ENCODE measurements at places on chromosomes 5 and 9. TPM values are rescaled to one million over a fixed set of nuclear protein-coding genes. Genes with fewer than 3 reads are reported as not detected.

Gene TRIM7
- total RNA-seq, result 16.3 TPM

Gene DDX41
- total RNA-seq, result 60.7 TPM

Gene FBP2
- total RNA-seq, result not detected

Gene SH3TC2
- 57.8 TPM for total RNA-seq

Gene EIF4E1B
- not detected for total RNA-seq

Gene PLAC8L1
- not detected for total RNA-seq

Gene TSSK1B
- 1.4 TPM for total RNA-seq

Gene MEIKIN
- not detected for total RNA-seq

Gene C5
- total RNA-seq, result 1.6 TPM

Gene SH3GL2
- under 0.01 TPM for total RNA-seq

Gene ADCY2
- total RNA-seq, result not detected

Gene LMBRD2
- total RNA-seq, result 20.5 TPM

Gene HAVCR1
- not detected for total RNA-seq

Gene IFNA2
- not detected for total RNA-seq

Gene AQP7
- not detected for total RNA-seq

Gene MRPS27
- total RNA-seq, result 74.5 TPM

Gene ADAMTS6
- total RNA-seq, result 67.4 TPM

Gene OGN
- total RNA-seq, result not detected

Gene AFAP1L1
- 19.0 TPM for total RNA-seq

Gene SPATA31A1
- total RNA-seq, result not detected

Gene FAM221B
- not detected for total RNA-seq

Gene NUP155
- 36.4 TPM for total RNA-seq

Gene ZNF366
- total RNA-seq, result not detected

Gene ERCC8
- total RNA-seq, result 14.2 TPM

Gene PCDHB8
- 0.17 TPM for total RNA-seq

Gene OLFM1
- total RNA-seq, result 0.33 TPM

Gene RAB24
- total RNA-seq, result 21.4 TPM

Gene LECT2
- not detected for total RNA-seq

Gene MARCHF11
- total RNA-seq, result not detected

Gene TTF1
- total RNA-seq, result 11.4 TPM

Gene PDGFRB
- 1.5 TPM for total RNA-seq

Gene CDH10
- 0.17 TPM for total RNA-seq

Gene FOXI1
- not detected for total RNA-seq

Gene SPTLC1
- 152 TPM for total RNA-seq

Gene OTULINL
- total RNA-seq, result 5.1 TPM

Gene SNCAIP
- not detected for total RNA-seq

Gene ADGRD2
- 0.50 TPM for total RNA-seq

Gene FSD1L
- 10.8 TPM for total RNA-seq

Gene CXCL14
- 3.9 TPM for total RNA-seq

Gene NTNG2
- total RNA-seq, result 1.0 TPM

Gene CHSY3
- total RNA-seq, result 1.7 TPM

Gene NEUROG1
- not detected for total RNA-seq

Gene CDH12
- not detected for total RNA-seq

Gene BAAT
- not detected for total RNA-seq

Gene TAS2R1
- total RNA-seq, result not detected

Gene OR1Q1
- not detected for total RNA-seq

Gene PCDHA3
- 0.17 TPM for total RNA-seq

Gene FOXD4
- total RNA-seq, result not detected

Gene CPEB4
- 29.1 TPM for total RNA-seq

Gene XRCC4
- total RNA-seq, result 8.3 TPM

Gene LAMC3
- not detected for total RNA-seq

Gene PCDHAC2
- 3.7 TPM for total RNA-seq

Gene FRMPD1
- total RNA-seq, result not detected

Gene TEK
- total RNA-seq, result 0.09 TPM

Gene IFNA4
- total RNA-seq, result not detected

Gene PBX3
- total RNA-seq, result 17.5 TPM

Gene CARTPT
- total RNA-seq, result not detected

Gene AP3S1
- total RNA-seq, result 117 TPM

Gene CYLC2
- total RNA-seq, result not detected

Measured in mammary epithelial cell (primary cell).